ENCODE measurements at places on chromosomes 6 and 20. TPM values are rescaled to one million over a fixed set of nuclear protein-coding genes. Genes with fewer than 3 reads are reported as not detected.

DNA sequence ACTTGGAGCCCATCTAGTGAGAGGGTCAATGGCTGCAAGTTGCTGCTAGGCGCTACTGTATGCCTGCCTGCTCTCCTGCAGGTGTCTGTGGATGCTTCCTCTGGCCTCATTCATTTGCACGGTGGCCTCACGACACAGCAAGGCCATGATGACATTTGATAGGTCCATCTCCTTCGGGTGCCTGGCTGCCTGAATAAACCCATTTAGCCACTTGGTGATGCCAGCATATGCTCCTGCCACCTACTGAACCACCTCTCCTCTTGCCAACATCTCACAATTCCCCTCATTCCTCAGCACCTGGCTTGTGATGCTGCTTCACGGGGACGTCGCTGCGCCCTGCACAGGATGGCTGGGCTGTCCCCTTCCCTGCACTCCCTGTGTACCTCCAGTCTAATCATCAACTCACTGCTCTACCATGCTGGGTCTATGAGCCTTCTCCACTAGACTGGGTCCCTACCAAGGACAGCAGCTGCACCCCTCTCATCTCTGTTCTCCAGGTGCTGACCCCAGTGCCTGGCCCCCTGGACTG lies 51.1 kb downstream of the AGPAT4 start:
- DNase-seq: no peak

- no peak for DNase-seq
Measured at GRCh38 chr20:36941401-36941835, 10.1 kb downstream of the SAMHD1 start.

- no peak for DNase-seq
Measured at GRCh38 chr6:20227350-20227749, 15.1 kb upstream of the MBOAT1 start.

The CD93 gene
- not detected for total RNA-seq

The KIF25 gene
- 0.15 TPM for total RNA-seq
